CD4-positive, alpha-beta T cell treated with Interleukin-17A for 4 hours (primary cell): ENCODE measurements at places on chromosomes 1 and 21.

GRCh38 chr1:112325504-112325903 is 70.5 kb upstream of the CTTNBP2NL start:
- no peak for DNase-seq

- peak; percentile 51 for DNase-seq
These were observed 19.0 kb upstream of the L1TD1 start for GRCh38 chr1:62175568-62176179.

GRCh38 chr1:185840880-185841279 is 106.7 kb downstream of the HMCN1 start:
- no peak for DNase-seq

DNA sequence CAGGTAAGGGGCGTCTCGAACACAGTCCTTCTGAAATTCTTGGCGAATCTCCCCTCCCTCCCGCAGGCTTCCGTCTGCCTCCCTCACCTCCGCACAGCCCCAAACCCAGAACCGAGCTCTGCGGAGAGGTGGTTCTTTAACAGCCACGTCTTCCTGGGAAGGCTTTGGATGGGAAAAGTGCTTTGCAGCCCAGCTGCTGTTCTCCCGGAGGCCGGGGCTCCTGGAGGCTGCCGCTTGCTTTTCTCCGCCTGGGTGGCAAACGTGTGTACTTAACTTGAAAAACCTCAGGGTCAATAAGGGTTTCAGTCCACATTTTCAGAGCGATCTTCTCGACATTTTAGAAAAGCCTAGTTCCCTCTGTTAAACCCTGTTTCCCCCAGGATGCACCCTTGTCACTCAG is 109.3 kb downstream of the PRDM16 start:
- DNase-seq = no peak

DNA sequence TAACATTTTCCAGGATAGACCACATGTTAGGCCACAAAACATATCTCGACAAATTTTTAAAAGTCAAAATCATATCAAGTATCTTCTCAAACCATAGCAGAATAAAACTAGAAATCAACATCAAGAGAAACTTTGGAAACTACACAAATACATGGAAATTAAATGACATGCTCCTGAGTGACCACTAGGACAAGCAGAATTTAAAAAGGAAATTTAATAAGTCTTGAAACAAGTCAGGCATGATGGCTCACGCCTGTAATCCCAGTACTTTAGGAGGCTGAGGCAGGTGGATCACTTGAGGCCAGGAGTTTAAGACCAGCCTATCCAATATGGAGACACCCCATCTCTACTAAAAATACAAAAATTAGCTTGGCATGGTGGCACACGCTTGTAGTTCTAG is 26.4 kb upstream of the UTS2 start:
- no peak for DNase-seq

- no peak for DNase-seq
These were observed 61.9 kb downstream of the POFUT2 start for GRCh38 chr21:45225741-45226327.

DNA sequence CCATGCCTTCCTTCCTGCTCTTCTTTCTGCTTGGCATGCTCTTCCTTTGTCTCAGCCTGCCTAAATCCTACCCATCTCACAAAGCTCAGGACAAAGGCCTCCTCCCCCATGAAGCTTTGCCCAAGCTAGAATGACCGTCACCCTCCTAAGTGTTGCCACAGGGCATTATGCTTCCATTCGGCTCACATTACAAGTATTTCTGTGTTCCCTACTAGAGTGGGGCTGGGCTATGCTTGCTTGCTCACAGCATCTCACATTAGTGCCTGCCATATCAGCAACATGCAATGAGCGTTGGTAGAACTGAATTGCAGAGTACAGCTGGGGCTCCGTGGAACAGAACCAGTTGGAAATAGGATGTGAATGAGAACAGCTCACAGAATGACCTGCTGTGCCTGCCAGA is 82.8 kb downstream of the CD58 start:
- no peak for DNase-seq

DNA sequence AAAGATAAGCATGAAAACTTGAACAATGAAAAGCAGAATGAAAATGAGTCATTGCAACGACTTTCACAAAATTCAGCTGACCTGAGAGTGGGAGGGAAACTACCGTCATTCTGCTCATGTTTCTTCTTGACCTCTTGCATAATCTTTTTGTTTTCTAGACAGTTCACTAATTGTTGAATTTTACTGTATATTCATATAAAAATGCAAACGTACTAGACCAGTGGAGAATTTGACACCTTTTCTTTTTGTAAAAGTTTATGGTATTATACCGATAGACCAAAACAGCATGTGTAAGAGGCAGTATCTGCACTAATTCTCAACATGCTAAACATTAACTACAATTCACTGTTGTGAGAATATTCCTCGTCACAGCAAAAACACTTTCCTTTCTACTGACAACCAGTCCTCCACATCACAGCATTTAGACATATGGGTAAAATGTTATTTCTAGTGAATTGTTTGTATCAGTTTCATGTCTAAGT is 137.8 kb downstream of the GREM2 start:
- no peak for DNase-seq

- DNase-seq = no peak
These were observed 44.4 kb upstream of the ANGPTL7 start for GRCh38 chr1:11144570-11145256.
